ENCODE measurements at places on chromosomes 6 and 20.

DNA sequence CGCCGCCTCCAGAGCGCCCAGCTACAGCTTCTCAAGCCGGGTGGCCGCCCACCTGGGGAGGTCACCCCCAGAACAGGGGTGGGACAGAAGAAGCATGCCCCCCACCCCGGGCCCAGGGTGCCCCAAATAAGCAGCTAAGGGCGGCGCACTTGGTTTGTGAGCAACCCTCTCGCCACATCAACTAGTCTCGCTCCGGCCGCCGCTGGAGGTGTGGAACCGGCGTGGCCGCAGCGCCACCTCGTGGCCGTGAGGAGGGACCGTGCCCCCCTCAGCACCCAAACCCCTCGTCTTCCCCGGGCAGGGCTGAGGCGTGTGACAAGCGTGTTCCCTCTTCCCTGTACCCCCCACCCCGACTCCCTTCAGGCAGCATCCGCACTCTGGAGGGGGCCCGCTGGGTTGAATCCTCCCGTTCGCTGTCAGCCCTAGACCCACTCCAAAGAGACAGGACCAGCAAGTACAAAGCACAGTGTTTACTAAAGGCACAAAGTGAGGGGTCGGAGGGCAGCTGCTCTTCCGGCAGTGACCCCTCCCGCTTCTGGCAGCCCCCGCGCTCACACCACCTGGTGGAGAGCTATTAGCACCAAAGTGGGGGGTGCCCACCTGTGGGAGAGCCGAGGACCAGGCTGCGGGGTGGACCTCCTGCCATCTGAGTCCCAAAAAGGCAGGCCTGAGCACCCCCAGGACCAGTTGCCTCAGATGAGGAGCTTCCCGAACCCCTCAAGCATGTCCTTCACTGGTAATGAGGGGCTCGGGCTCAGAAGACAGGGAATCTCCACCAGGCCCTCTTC lies 45.4 kb downstream of the MDFI start:
- DNase-seq, result peak; percentile 42

DNA sequence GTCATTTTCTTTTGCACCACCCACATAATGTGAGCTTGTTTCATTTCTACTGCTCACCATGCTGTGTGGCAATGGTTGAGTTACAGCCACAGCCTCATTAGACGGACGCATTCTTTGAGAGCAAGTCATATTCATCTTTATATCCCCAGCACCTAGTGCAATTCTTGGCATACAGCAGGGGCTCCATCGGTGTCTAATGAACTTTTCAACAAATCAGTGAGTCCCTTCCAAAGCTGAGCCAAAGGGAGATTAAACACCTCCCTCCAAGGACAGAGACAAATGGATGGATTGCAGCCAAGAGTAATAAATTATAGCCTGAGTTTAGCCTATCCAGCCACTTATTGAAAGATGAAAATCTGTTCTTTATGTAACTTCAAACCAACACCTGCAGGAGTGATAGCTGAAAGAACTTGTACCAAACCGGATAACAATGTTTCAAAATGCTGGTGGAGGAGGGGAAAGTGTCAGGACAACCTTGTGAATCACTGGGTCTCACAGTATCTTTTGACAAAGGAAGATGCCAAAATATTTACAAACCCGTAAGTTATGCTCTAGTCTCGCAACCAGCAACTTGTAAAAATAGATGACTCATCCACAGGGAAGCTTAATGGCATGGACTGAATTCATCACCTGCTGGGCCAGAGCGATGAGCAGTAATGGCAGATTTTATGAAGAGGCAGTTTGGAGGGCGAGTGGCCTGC lies 139.0 kb downstream of the PXDC1 start:
- no peak for DNase-seq

GRCh38 chr6:134553936-134554335 lies 236.0 kb upstream of the SGK1 start:
- no peak for DNase-seq

DNA sequence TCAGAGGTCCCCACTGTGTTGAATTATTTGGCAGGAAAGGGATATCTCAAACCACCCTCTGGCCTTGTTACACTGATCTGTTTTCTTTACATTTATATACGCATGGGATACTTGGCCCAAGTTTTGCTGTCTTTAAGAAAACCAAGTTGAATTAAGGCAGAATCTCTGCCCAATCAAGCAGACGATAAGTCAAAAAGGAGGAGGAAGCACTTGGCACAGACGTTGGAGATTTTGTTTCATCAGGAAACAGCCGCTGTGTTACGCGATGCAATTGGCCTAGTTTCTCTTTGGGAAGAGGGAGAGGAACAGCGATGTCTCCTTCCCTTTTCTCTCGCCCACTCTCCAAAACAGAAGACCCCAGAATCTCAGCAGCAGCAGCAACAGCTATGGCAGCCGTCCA lies 20.2 kb upstream of the NAA20 start:
- no peak for DNase-seq

DNA sequence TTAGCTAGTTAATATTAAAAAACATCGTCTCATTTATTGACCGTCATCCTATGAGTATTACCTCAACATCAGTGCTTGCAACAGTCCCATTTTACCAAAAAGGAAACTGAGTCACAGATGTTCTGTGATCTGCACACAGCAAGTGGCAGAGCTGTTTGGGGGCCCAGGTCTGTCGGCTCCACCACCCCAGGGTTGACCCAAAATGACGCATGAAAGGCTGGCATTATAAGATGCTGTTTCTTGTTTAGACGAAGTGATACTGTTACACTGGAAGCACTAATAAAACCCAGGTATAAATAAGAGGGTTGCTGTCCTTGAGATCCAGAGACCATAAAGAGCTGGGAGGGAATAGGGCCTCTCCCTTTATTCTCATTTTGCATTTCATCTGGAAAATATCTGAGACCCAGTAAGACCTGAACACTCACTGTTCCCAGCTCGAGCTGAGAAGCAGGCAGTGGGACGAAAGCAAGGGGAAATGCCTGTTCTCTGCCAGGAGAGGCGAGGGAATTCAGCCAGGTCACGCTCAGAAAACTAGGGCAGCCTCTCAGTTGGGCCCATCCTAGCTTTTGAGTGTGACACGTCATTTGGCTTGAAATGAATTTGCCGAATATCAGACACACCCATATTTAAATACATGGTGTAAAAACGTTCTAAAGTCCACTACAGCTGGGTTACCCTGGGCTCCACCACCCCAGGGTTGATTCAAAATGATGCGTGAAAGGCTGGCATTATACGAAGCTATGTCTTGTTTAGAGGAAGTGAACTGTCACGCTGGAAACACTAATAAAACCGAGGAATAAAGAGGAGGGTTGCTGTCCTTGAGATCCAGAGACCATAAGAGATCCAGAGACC lies 1.4 kb upstream of the MICAL1 start:
- DNase-seq, result no peak

DNA sequence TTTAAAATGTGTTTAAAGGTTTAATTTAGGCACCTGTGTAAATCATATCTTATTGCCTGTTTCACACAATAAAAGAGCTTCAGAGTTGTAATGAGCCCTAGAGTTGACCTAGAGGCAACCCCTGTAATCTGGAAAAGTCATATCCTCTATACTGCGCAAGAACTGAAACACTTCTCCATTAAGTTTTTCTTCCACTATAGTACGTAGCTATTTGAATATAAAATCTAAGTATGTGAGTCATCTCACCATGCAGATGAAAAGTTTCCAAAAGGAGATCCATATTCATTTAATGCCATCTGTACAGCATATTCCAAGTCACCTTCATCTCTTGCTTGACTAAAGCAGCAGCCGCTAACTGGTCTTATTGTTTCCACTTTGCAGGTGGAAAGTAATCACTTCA lies 26.0 kb upstream of the TAAR1 start:
- no peak for DNase-seq

DNA sequence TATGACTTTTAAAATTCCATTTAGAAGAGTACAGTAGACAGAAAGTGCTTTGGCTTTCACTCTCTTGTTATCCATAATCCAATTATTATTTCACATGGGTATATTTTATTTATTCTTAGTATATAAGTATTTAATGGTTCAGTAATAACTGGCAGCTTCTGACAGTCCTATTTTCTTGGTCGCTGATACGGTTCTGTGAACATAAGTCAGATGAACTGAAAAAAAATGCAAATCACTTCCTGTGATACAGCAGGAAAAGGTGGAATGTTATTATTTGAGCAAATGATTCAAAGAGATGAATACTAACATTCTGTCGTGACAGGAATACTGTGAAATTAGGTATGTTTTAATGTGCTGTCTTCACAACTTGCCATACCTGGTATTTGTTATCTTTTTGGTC lies 132.3 kb downstream of the ARHGAP18 start:
- DNase-seq, result no peak

- no peak for DNase-seq
Measured at GRCh38 chr6:52587001-52587400, 10.1 kb upstream of the TRAM2 start.

- DNase-seq, result no peak
Measured at GRCh38 chr6:121435444-121436069, at the start of gene GJA1. TSS of gene GJA1 (plus strand) at chr6:121435646. CDS start at chr6:121446848, 11,202 bp downstream.

DNA sequence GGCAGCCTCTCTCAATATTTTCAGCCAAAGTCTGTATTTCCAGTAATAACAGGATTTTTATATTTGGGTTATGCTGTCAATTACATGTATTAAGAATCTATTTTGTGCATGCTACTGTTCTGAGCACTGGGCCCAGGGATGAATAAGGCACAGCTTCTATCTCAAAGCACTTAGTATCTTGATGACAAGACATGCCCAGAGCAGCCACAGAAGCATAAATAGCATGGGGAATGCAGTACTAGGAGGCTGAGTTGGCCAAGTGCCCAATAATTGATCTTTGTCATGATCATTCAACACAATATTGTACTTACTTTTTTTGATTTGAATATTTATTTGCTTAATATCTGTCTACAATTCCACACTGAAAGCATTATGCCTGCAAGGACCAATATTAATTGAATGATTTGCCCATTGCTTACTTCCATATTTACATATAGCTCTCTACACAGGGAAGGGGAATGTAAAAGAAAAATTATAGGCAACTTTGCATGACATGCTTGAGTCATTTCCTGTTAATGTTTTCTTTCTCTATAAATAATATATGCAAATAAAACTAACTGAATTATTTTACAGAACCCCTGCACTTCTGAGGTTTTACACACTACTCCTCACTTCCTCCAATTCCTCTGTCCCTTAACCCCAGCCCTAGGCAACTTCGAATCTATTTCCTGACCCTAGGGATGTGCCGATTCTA lies 298.9 kb upstream of the BMP2 start:
- no peak for DNase-seq

DNA sequence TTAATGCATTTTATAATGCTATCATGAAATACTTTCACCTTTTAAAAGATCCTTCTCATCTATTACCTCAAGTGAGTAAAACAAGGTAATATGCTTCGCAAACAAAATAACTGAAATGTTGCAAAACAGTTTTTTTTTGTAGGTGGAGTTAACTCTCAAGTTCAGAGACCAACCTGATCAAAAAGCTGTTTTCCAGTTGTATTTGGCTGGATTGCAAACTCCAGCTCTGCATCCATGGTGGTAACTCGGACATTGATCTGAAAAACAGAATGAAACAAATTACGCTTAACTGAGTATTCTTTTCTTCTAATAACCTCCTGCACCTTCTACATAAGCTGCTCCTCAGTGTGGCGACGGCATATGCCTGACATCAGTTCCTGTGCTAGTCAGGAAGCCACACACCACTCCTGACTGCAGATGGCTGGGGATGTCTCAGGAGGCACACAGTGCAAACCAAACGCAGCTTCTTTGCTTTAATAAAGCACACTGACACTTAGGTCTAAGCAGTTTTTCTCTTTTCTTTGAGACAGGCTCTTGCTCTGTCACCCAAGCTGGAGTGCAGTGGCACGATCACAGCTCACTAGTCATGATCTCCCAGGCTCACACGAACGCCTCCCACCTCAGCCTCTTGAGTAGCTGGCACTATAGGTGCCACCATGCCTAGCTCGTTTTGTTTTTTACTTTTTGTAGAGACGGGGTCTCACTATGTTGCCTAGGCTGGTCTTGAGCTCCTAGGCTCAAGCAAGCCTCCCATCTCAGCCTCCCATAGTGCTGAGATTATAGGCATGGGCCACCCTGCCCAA lies 29.9 kb downstream of the EZR start:
- no peak for DNase-seq

DNA sequence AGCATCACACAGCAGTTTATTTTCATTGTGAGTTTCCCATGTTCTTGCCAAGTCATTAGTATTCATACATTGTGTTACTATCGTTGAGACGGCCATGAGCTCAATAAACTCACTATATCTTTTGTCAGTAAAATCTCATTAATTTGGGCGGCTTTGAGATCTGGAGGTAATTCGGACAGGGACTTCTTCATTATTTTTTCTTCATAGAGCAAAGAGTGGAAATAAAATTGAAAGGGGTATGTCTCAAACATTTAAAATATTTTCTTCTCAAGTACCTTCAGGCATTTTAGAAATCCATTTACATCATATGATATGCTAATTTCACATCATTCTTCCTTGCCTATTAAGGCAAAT lies 14.6 kb downstream of the NOX3 start:
- no peak for DNase-seq

DNA sequence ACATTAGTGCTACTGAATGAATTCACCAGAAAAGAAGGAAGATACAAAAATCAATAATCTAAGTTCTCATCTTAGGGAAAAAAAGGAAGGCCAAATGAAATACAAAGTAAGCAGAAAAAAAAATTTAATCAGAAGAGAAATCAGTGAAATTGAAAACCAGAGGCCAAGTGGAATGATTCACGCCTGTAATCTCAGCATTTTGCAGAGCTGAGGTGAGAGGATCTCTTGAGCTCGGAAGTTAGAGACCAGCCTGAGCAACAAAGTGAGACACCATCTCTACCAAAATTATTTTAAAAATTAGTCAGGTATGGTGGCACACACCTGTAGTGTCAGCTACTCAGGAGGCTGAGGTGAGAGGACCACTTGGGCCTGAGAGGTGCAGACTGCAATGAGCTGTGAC lies 21.2 kb upstream of the ASF1A start:
- no peak for DNase-seq

DNA sequence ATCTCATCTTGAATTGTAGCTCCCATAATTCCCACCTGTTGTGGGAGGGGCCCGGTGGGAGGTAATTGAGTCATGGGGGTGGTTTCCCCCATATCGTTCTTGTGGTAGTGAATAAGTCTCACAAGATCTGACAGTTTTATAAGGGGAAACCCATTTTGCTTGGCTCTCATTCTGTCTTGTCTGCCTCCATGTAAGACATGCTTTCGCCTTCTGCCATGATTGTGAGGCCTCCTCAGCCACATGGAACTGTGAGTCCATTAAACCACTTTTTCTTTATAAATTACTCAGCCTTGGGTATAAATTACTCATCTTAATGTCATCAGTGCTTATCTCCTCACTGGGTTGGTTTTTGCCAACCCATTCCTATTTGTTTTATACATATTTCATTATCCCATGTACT lies 142.0 kb upstream of the GMDS start:
- no peak for DNase-seq

Data from activated CD8-positive, alpha-beta memory T cell treated with anti-CD3 and anti-CD28 coated beads for 1 hour (primary cell).